ENCODE measurements at places on chromosomes 12 and 14. TPM values are rescaled to one million over a fixed set of nuclear protein-coding genes. Genes with fewer than 3 reads are reported as not detected.

The STYK1 gene
- total RNA-seq: 0.09 TPM

The KCNC2 gene
- 0.99 TPM for total RNA-seq

The CAPRIN2 gene
- total RNA-seq: 13.0 TPM

The C12orf50 gene
- not detected for total RNA-seq

The NKX2-1 gene
- not detected for total RNA-seq

The LRIG3 gene
- 3.1 TPM for total RNA-seq

The LGR5 gene
- total RNA-seq: 4.9 TPM

The TAS2R9 gene
- total RNA-seq: not detected

The NUMB gene
- 21.8 TPM for total RNA-seq

The TBX3 gene
- 7.4 TPM for total RNA-seq
